Left ventricle myocardium inferior (tissue), 1 donor: ENCODE measurements at places on chromosomes 5 and 9. TPM values are rescaled to one million over a fixed set of nuclear protein-coding genes. Genes with fewer than 3 reads are reported as not detected.

- no peak for DNase-seq
Observed at GRCh38 chr5:172901788-172902496, 57.3 kb upstream of the RPL26L1 start.

- DNase-seq, result no peak
Observed at GRCh38 chr9:136344544-136345280, 17.4 kb downstream of the GPSM1 start.

DNA sequence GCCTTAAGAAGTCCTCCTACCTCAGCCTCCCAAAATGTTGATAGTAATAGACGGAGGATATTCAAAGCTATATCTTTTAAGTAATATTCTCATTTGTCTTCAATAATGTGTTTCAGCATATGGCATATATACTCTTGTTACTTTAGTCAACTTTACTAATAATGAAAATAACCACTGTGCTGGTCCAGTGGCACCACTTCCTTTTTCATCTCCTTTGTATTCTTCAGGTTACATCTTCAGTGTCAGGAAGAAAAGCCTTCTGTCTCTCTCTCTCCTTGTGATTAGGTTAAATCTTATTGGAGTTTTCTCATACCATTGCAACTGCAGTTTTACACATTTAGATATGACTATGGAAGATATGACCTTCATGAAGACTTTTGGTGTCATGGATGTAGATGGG, 31.3 kb downstream of the PARP8 start:
- no peak for DNase-seq

DNA sequence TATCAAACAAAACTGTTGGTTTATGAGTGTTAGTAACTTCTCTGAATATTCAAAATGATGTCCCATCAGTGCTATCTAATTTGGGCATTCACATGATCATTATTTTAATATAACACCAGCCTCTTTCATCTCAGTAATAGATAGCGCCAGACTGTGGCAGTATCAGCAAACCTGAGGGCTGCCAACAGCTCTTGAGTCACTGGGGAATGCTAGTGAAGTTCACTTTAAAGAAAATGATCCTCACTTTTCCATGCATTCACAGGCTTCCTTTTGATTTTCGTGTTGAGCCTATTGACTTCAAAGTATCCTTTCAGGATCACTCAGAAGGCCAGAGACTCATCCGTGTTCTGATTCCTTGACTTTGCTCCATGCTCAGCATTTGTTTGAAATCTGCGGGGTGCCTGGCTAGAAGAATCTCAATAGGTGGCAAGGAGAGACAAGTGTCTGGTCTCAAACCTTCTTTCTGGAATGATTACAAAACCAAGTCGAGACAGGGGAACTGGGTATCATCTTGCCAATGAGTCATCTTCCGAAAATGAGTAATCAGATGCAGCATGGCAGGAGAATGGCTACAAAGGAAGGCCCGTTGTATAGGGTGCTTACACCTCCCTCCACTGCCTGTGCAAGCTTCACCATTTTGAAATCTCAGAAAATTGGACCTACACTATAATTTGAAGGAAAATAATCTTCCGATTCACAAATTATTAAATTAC, 509.1 kb downstream of the RASEF start:
- DNase-seq, result no peak

The ZNF484 gene
- 4.9 TPM for total RNA-seq

The LRRTM2 gene
- total RNA-seq, result not detected

The SLC2A6 gene
- total RNA-seq, result 2.0 TPM

The ALDH1A1 gene
- 20.7 TPM for total RNA-seq
